ENCODE measurements at places on chromosomes 13 and 19.

DNA sequence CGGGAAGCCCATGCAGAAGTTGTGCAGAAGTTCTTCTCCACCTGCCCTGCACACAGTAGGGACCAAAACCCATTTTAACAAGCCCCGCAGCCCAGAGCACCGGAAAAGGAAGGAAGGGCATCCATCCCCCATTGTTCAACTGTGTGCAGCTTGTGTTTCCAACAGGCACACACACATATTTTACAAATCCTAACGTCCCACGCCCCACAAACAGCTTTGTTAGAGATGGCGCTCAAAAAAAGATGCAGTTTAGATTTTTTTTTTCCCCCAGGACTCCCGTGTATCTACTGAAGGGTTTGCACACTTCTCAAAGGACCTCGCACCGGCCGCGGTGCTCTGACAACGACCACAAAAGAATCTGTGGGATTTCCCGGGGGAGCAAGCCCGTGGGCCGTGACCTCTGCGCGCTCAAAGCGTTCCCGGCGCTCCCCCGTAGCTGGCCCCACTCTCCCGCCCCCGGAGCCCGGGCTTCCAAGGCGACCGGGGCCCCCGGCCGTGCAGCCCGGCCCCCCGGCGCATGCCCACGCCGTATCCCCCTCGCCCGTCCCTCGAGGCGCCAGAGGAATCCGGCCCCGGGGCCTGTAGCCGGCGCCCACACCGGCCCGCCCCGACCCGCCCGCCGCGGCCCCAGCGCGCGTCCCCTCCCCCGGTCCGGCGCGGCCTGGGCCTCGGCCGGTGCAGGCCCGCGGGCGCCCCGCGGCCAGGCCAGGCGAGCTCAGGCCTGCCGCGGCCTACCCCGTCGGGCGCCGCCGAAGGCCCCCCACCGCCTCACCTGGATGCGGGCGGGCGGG is 523 bp downstream of the ELAVL1 start:
- no peak for DNase-seq

- DNase-seq, result no peak
Observed at GRCh38 chr13:110269509-110270185, 37.3 kb downstream of the COL4A1 start.

DNA sequence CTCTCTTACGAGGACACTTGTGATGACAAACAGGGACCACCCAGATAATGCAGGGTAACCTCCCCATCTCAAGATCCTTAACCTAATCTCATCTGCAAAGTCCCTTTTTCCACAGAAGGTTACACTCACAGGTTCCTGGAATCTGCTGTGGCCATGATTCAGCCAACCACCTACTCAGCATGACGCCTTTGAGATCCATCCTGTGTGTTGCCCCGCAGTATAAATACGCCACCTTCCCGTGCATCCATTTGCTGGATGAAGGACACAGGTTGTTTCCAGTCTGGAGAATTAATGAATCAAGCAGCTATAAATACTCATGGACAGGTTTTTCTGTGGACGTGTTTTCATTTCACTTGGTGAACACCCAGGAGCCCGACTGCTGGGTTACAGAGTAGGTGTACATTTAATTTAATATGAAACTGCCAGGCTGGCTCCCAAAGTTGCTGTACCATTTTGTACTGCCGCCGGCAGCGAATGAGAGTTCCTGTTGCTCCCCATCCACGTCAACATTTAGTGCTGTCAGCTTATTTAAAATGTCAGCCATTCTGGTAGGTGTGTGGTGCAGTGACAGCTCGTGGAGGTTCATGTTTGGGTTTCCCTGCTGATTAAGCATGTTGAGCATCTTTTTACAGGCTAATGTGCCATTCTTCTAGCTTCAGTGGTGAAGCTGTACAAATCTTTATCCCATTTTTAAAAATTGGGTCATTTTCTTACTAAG is 40.2 kb downstream of the ELL start:
- DNase-seq, result no peak

GRCh38 chr13:98570929-98571372 is 6.0 kb downstream of the STK24 start:
- DNase-seq, result peak; percentile 61

- peak; percentile 64 for DNase-seq
Observed at GRCh38 chr19:32570081-32570785, 10.8 kb upstream of the PDCD5 start.

DNA sequence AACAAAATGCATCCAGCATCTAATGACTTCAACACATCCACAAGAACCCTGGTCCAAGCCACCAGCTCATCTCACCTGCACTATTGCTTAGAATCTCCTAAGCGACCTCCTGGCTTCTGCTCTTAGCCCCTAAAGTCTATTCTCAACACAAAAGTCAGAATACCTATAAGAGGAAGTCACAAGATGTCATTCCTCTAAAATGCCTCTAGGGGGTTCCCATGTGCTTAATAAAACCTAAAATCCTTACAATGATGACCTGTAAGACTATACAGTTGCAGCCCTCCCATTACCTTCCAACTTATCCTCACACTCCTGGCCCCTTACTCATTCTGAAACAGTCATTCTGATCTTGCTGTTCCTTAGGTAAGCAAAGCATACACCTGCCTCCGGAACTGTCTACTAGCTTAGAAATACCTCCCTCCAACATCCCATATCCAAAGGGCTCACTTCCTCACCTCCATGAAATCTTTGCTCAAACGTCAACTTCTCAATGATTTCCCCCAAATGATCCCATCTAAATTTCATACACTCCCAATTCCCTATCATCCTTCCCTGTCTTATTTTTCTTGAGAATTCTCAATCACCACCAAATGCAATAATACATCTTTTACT is 10.0 kb downstream of the ATP7B start:
- DNase-seq, result no peak

- peak; percentile 95 for DNase-seq
Observed at GRCh38 chr19:41957838-41958366, 1.2 kb downstream of the RABAC1 start.

- DNase-seq, result no peak
Observed at GRCh38 chr13:34696296-34696695, 245.8 kb upstream of the NBEA start.

- DNase-seq, result no peak
Observed at GRCh38 chr13:37481011-37481884, 117.3 kb downstream of the POSTN start.

DNA sequence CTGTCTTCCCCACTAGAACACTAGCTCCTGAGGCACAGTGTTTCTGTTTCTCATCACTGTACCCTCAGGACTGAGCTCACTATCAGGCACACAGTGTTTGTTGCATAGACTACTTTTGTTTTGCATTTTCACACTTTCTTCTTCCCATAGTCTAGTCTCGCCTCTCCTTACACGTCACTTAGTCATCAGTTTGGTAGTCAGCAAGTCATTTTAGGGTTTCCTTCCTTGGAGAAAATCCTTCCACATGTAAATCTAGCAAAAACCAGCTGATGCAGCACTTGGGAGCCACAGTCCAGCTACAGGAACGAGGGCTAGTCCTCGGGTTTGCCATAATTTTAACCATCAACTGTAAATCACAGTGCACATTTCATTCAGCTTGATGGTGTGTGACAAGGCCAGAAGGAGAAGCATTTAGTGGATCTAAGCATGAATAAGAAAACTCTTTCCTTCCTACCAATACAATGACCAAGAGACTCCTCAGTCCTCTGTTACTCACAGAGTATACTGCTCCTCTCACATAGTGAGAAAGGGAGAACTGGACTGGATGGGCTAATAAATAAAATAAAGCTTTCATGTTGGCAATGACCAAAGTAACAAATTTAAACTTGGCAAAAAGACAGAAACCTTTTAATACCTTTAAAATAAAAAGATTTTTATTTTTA is 221.0 kb downstream of the KLF12 start:
- no peak for DNase-seq

- DNase-seq, result no peak
Observed at GRCh38 chr13:102089177-102089576, 312.7 kb downstream of the FGF14 start.

GRCh38 chr13:113009743-113010509 is 40.9 kb downstream of the MCF2L start:
- peak; percentile 73 for DNase-seq

DNA sequence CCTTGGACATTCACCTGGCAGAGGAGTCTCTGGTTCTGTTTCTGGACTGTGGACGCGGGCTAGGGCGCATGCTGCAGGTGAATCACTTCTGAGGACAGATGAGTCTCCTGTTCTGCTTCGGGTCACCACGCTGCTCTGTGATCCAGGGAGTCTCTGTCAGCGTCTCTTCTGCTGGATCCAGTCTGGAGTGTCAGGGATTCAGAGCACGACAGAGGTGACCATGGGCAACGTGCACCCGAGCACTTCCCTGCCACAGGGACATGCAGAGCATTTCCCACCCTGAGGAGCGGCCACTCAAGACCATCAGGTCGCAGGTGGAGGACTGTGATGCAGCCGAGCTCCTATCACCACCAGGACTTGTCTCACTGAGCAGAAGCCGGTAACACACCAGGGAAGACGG is 24.4 kb upstream of the LILRA2 start:
- DNase-seq, result no peak

- DNase-seq, result no peak
Observed at GRCh38 chr13:46801858-46802257, 4.9 kb upstream of the ESD start.

DNA sequence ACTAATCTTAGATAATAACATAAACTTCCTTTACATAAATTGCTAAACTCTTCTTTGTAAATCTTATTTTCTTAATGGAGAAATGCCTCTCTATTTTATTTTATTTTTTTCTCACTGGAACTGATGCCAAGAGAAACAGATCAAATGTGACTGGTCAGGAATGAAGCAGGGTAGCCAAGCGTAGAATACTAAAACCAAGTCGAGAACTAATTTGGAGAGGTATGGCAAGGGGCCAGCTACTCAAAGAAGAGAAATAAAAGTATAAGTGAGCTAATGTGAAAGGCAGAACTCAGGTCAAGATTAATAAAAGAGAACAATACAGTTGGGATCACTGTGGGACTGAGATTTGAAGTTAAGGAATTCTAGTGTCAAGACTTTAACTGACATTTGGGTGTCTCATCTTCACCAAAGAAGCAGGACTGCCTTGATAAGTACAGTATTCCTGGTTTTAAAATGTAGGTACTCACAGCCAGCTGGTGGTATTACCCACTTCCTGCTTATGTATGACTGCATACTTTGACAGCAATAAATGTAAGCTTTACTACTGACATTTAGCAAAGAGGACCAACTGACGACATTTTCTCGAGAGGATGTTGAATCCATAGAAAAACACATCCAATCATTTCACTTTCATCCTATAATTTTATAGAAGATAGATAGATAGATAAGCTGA is 1192.2 kb downstream of the EFNB2 start:
- no peak for DNase-seq

DNA sequence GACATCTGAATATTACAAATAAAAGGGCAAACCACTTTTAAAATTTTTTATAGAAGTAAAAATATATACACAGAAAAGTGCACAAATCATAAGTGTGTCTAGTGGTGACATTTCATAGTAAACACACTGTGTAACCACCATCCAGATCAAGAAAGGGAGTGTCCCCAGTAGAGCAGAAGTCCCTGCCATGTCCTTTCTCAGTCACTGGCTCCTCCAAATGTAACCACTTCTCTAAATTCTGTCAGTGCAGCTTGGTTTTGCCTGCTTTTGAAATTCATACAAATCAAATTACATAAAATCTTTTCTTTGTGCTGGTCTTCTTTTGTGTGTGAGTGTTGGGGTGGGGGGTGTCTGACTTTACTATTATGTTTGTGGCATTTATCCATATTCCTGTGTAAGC is 116.5 kb downstream of the RBM26 start:
- no peak for DNase-seq

DNA sequence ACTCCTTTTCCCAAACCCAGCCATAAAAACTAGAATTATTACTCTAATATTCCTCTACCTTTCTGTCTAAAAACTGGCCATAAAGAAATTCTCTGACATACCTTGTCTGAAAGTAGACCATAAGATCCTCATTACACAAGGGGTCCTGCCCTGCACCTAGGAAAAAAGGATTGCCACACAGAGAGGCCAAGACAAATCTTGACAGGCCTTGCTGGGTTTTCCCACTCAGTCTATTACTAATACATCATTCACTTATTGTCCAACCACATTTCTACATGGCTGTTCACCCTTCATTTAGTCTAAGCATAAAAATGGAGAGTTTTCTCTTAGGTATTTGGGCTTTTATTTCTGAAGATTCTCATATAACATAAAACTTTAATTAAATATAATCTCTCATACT is 319.8 kb downstream of the PCDH20 start:
- no peak for DNase-seq

- no peak for DNase-seq
Observed at GRCh38 chr19:39372047-39372802, 18.7 kb downstream of the PAF1 start.
